Stimulated activated CD4-positive, alpha-beta T cell treated with anti-CD3 and anti-CD28 coated beads, Interleukin-1b, Interleukin-23, amount 100 ng/mL, for 24 hours (primary cell): ENCODE measurements at places on chromosomes 4 and X.

GRCh38 chrX:3295731-3296130, 50.7 kb downstream of the MXRA5 start:
- no peak for DNase-seq

- DNase-seq = no peak
Observed at GRCh38 chrX:145773006-145773405, 44.6 kb upstream of the SLITRK2 start.

- DNase-seq = no peak
Observed at GRCh38 chrX:100413229-100413628, 3.2 kb upstream of the PCDH19 start.

DNA sequence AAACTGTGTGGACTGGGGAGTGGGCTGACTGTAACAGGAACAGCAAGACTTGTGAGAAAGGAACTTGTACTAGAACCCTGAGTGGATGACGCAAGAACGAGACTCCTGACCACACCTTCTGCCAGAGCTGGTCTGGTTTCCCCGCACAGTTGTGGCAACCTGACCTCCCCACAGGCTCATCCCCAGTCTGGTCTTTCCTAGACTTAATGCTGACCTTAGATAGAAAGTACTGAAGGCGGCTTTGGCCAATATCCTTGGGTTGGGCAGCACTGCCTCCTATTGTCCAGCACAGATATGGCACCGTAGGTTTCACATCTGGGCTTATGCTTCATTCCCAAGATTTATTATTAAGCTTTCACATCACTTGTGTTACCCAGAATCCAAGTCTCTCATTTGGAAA, 137.8 kb upstream of the FRG1 start:
- no peak for DNase-seq

DNA sequence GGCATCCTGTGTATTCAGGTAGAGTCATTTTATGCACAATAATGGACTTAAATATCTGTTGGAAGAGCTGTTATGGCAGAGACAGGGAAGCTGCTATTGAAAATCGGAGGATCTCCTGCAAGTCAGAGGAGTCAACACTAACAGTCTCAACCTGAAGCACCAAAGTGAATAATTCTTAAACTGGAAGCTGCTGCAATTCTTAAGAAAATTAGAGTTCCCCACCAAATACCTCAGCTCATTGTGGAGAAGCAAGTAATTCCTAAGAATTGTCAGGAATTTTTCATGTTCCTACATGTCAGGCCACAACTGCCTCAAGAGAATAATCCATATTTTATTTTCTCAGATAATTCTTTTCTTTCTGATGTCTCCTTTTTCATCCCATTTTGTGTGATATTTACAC, 892.6 kb upstream of the LCORL start:
- no peak for DNase-seq

DNA sequence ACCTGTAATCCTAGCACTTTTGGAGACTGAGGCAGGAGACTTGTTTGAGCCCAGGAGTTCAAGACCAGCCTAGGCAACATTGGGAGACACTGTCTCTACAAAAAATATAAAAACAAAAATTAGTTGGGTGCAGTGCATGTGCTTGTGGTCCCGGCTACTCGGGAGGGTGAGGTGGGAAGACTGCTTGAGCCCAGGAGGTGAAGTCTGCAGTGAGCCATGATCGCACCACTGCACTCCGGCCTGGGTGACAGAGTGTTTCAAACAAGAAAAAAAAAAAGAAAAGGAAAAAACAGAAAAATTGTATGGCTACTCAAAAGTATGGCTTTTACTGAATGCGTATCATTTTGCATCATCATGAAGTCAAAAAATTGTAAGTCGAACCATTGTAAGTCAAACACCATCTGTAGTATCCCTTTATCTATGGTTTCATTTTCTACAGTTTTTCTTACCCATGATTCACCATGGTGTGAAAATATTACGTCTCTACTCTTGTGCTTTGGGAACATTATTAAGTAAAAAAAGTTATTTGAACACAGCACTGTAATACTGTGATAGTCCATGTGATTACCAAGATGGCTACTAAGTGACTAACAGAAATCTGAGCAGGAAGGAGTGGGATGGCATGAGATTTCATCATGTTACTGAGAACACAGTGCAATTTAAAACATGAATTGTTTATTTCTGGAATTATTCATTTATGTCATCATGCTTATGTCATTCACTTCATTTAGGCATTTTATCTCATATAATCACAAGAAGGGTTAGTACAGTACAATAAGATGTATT, 26.5 kb upstream of the MANBA start:
- no peak for DNase-seq

- no peak for DNase-seq
Observed at GRCh38 chrX:12686331-12686730, 104.9 kb upstream of the PRPS2 start.

DNA sequence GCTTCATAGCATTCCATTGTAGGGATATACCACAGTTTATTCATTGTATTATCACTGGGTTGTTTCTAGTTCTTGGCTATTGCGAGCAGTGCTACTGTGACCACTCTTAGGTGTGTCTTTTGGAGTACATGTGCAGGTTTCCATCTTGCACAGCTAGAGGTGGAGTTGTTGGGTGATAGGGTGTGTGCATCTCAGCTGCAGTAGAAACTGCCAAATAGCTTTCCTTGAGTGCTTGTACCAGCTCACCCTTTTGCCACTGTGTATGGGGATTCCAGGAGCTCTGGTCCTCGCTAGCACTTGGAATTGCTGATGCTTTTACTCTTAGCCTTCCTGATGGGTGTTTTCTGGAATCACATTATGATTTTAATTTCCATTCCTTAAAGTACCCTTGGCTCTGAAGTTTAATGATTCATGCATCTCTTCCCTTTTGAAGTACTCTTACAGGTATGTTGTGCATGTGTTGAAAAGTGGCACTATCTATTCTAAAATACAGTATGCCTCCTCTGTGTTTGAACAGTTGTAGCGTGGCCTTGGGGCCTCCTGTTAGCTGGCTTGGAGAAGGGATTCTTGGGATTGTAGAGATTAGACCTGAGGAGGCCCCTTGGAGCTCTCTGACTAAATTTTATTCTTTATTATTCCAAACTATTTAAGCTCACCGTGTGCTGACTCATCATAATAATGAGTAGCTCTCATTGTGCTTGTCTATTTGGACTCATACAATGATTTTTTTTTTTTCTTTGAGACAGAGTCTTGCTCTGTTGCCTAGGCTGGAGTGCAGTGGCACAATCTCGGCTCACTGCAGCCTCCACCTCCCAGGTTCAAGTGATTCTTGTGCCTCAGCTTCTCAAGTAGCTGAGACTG, 38.4 kb downstream of the HTT start:
- DNase-seq = no peak

- no peak for DNase-seq
Observed at GRCh38 chrX:150199181-150199580, 163.9 kb upstream of the MAMLD1 start.

GRCh38 chrX:54044877-54045338, 635 bp upstream of the PHF8 start:
- no peak for DNase-seq

DNA sequence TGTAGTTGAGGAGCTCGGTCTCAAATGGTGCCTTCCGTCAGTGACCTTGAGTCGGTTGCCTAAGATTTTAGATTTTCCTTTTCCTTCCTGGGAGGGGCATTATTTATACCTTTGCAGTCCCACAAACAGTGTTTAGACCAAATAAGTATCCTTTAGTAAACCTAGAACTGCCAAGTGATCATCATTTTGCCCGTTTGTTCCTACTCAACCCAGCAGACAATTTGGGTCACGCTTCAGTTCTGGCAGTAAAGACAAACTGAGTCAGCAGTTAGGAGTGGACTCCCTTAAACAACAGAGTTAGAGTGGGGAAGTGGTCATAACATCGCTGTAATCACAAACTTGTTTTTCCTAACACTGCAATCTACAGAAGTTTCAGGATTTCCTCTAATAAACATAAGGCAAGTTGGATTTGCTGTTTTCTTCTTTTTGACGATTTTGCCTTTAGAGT, 777 bp upstream of the WDFY3 start:
- no peak for DNase-seq

DNA sequence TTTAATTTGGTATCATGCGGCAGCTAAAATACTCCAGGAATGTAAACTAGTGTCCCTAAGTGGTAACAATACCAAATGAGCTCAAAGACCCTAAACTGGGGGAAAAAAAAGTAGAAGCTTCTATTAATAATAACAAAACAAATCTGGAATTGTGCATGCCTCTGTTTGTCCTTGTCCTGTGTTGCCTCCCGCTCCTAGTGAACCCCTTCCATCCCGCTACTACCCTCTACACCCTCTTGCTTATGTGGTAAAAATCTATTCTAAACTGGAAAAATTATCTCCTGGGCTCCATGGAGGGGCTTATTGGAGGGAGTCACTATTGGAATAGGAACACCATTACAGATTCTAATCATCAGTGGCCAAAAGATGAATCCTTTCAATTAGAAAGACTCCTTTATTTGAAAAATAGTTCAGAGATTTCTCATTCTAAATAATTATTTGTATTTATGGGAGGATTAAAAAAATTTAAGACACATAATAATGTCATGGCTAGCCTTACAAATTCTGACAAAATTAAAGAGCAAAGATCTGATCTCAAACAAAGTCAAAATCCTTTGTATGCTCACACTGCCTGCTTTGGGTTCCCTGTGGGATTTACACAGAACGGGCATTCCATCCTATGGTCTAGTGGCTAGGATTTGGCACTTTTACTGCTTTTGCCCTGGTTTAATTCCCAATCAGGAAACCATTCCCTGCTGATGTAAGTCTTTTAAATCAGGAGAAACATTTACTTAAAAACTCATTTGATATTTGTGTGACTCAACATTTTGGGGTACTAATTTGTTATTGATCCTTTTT, 34.7 kb upstream of the FMR1 start:
- no peak for DNase-seq

DNA sequence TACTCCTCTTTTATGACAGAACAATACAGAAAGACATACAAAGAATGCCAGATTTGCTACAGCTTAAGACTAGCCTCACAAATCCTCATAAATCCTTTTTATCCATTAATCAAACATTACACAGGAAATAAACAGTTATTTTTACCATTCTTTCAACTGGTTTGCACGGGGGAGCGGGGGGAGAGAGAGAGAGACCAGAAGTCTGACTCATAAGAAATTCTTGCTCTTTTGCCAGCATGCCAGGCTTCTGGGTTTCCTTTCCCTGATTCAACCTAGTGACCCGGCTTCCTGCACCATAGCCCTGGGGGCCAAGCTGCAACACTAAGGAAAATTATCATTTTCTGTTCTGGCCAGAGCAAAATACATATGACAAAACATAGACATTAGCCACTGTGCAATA, 6.8 kb upstream of the RRAGB start:
- no peak for DNase-seq

- no peak for DNase-seq
Observed at GRCh38 chr4:124104101-124104500, 608.4 kb downstream of the ANKRD50 start.

- no peak for DNase-seq
Observed at GRCh38 chr4:147933316-147933715, 201.4 kb downstream of the ARHGAP10 start.

- no peak for DNase-seq
Observed at GRCh38 chr4:5045097-5045496, 6.2 kb upstream of the STK32B start.

GRCh38 chr4:52234561-52235440, 183.7 kb downstream of the SPATA18 start:
- no peak for DNase-seq

- no peak for DNase-seq
Observed at GRCh38 chr4:26780539-26780938, 80.1 kb upstream of the STIM2 start.

DNA sequence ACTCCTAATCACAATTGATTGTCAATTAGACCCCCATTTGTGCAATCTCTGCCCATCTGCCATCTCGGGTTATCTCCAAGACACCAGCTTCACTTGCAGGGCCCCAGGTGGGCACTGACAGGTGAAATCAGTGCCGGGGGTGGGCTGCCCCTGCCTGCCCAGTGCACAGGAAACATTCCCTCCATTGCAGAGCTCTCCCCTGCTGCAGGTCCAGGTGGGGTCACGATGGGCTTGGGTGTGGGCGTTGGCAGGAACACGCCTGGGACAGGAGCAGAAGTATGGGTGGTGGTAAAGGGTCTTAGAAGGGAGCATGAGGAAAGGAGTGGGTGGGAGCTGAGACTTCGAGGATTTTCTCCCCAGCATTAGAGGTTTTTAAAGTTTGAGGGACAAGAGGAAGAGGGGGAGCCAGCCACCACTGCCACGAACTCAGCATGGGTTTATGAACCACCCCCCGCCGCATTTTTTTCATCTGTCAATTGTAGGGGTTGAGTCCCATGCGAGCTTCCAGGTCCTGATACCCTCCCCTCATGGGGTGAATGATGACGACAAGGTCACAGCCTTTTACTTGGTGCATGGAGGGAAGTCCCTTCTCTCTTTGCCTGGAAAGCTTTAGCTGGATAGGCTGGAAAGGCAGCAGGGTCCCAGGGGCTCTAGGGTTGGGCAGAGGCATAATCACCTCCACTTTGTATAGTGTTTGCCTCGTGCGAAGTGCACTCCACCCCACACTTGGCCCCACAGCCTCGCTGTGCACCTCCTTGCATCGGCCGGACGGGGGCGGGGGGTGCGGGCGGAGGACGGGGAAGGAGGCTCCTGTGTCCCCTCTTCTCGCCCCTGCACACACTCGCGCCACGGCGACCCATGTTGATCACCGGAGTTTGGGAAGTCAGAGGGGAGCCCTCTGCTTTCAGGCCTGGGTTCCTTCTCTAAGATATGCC, 3.5 kb upstream of the NKX1-1 start:
- DNase-seq = no peak

GRCh38 chrX:149205937-149206336, 299.2 kb downstream of the IDS start:
- DNase-seq = no peak

- DNase-seq = no peak
Observed at GRCh38 chr4:140756319-140757231, at the start of gene TBC1D9. Gene TBC1D9 (minus strand): TSS chr4:140756385. CDS start chr4:140756045, 340 bp downstream.

GRCh38 chrX:101460669-101461068, 24.6 kb upstream of the ARMCX4 start:
- no peak for DNase-seq

DNA sequence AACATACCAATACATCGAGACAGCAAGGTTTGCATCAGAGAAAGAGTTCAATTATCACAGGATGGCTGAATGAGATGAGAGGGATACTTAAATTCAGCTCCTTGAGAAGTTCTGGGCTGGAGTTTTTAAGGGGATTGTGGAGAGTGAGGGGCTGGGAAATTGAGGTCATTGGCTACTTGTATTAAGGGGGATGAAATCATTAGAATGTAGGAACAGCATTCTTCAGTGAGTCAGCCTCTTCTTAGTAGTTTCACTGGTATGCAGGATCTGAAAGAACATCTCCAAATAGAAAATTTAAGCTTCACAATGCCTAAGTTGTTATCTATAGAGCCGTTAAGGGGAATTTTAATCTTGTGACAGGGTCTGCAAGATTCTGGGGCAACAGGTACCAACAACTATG, 211.6 kb upstream of the TAPT1 start:
- DNase-seq = no peak

GRCh38 chrX:43003939-43004338, 226.0 kb upstream of the PPP1R2C start:
- DNase-seq = no peak

- DNase-seq = no peak
Observed at GRCh38 chrX:88366314-88366713, 380.7 kb upstream of the CPXCR1 start.

- DNase-seq = no peak
Observed at GRCh38 chr4:84680956-84681355, 98.0 kb downstream of the CDS1 start.
